H1 (cell line): ENCODE measurements at places on chromosomes 7 and 10. TPM values are rescaled to one million over a fixed set of nuclear protein-coding genes. Genes with fewer than 3 reads are reported as not detected.

DNA sequence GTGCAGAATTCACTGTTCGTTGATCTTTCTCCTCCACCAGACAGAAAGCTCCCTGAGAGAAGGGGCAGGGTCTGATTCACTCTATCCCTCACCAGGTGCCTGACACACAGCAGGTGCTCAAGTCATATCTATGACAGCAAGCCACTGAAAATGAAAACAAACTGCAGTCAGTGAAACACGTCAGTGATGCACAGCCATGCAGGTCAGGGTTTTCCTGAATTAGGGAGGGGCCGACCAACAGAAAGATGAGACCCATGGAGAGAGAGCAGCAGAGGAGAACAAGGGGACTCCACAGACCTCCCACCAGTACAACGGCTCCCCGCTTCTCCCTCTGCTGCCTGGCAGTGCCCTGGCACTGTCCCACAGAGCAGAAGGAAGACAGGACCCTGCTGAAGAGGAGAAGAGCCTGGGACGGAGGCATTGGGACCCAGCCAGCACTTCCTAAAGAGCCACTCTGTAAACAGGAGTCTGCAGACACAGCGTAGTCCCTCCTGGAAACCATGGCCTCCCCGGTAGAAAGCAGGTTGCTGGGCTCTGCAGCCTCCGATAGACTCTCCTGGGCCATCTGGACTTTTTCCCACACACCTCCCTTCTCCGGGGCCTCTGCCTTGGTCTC lies 50.3 kb downstream of the FAM53B start:
- DNase-seq: no peak

SLC16A12 gene
- total RNA-seq: 1.6 and 2.0 TPM in 2 replicates

DNA sequence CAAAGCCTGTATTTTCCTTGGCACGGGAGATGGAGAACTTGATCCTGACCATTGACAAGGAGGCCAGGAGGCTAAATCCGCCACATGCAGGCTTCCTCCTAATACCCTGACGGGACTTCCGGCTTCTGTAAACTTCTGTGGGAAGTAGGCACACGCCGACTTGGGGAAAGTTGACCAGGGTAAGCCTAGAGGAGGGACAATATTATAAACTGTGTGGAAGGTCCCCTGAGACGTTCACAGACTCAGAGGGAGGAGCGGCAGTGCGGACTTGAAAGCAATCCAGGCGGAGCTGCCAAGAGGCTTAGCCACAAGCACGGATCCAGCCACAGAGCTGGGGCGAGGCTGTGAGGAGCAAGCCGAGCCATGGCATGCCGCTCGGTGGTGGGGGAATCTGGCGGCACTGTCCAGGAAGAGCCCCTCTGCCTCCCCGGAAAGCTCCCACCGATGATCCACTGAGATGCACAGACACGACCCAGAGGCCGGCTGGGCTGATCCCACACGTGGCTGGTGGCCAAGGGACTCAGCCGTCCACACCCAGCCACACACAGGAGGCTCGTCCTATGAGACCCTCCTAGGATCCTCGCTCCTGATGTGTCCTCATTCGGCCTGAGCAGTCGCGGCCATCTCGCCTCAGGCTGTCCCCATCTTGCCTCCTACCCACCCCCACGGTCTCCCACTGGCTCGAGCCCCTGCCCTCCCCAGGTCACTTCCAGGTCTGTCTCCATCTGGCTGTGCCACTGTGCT lies 40.0 kb upstream of the INSIG1 start:
- no peak for DNase-seq

GRCh38 chr7:144997512-144997911 lies 161.7 kb upstream of the TPK1 start:
- DNase-seq: no peak

TMEM176B gene
- total RNA-seq: 1.2 TPM in 2 replicates

- no peak for DNase-seq
These were observed 20.7 kb downstream of the MTURN start for GRCh38 chr7:30155481-30155880.

- DNase-seq: no peak
These were observed 57.7 kb upstream of the COMTD1 start for GRCh38 chr10:75293446-75293820.

DNA sequence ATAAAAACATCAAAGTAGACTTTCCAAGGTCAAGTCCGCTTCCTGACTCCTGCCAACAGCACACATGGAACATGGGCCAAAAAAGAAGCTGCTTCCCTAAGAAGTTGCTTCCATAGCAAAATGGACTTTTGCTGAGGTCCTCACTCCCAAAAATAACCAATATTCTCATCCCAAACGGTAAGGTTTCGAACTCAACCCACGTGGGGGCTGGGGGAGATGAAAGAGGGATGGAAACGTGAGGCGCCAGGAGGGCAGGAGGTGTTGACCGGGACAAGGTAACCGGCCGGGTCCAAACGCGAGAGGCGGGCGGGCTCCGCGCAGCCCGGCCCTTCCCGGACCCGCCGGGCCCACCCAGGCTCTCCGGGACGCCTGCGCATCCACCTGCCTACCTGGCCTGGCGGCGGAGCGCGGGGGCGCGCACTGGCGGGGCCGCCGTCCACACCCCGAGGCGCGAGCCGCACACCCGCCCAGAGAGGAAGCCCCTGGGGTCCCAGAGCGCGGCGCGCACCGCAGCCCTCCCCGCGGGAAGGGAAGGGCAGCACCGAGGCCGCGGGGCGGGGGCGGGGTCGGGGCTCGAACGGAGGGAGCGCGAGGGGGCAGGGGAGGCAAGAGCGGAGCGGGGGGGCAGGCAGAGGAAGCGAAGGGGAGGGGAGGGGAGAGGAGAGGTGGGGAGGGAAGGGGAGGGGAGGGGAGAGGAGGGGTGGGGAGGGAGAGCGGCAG lies 742 bp downstream of the LMBR1 start:
- no peak for DNase-seq

PRF1 gene
- total RNA-seq: not detected in 2 replicates

DNA sequence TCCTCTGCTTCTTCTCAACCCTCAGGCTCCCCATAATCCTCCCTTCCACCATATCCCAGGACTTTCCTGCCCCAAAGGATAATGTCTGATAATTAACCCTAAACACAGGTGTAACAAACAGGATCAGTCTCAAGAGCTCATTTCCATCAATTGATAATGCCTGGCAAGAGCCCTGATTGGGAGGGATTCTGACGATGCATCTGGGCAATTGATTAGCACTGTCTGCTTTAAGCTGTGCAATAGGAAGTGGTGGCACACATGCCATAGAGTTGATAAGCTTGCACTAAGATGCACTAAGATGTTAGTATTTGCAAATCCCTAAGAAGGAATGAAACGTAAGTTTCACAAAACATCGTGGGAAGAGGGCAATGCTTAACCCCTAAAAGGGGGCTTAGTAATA lies 27.4 kb upstream of the EGR2 start:
- no peak for DNase-seq

DNA sequence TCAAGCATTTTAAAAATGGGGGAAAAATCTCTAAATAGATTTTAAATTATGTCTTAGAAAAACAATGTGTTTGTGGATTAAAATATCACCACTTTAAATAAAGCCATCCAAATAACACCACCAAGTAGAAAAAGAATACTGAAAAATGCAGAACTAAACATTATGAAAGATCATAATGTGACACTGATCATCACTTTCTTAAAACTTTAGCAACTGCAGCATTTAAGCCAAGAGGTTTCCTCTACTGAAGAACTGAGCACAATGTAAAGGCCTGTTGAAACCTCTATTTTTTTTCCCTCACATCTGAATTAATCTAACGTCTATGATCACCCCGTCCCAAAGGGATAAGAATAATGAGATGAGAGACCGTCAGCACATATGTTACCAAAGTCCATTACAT lies 18.6 kb downstream of the MINDY3 start:
- no peak for DNase-seq

DNA sequence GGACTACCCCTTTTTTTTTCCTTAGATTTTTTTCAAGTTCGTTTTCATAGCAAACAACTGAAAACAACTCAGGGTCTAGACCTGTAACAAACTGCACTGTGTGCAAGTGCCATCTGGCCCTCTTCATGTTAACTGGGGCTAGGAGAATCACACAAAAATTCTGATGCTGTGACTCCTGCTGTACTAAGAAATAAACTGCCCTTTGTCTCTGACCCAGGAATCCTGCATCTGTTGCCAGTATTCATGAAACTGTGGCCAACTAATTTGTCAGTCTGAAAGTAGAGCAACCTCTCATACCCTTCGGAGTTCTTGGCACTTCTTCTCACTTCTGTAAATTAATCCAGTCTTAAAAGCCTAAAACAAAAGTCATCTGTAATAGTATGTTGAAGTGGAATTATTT lies 218.4 kb upstream of the PCDH15 start:
- DNase-seq: no peak

DNA sequence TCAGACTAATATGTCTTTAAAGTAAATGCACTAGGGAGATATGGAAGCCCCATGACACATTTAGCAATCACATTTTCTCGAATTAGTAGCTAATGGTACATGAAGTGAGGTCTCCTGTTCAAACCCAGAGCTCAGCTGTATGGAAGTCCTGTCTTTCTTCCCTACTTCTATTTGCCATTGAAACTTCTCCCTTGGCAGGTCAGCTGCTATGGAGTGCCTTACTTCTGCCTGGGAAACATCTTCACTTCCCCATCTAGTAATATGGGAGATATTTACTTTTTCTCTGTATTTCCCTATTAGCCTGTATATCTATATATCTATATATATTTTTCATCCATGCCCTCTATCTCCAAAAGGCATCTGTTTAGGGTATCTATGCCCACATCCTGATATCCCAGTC lies 225.3 kb upstream of the INHBA start:
- DNase-seq: no peak

- DNase-seq: no peak
These were observed 804.8 kb upstream of the IGFBP3 start for GRCh38 chr7:46725838-46726237.

DNA sequence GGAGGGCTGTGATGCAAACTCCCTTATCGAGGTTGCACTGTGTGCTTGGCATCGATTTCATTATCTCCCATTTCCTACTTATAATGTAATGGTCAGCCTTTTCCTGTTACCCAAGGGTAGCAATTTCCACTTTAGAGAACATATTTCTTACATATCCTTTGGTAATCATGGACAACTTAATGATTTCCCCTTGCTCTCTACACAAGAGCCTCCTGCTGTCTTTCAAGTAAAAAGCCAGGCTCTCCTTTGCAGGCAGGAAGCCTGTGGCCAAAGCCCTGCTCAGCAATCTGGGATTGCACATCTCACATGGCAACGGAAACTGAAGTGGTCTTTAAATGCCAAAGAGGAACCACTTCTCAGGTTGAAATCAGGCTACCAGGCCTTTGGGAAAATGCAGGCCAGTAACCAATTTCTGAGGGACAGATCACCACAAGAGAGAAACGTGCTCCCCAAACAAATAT lies 86.7 kb upstream of the IKZF1 start:
- DNase-seq: no peak

GRCh38 chr10:79029478-79030390 lies 39.0 kb upstream of the ZMIZ1 start:
- DNase-seq: no peak

- peak; percentile 69 for DNase-seq
These were observed 148.9 kb downstream of the ZEB1 start for GRCh38 chr10:31467791-31468535.

TRPV5 gene
- not detected in 2 replicates for total RNA-seq

DNA sequence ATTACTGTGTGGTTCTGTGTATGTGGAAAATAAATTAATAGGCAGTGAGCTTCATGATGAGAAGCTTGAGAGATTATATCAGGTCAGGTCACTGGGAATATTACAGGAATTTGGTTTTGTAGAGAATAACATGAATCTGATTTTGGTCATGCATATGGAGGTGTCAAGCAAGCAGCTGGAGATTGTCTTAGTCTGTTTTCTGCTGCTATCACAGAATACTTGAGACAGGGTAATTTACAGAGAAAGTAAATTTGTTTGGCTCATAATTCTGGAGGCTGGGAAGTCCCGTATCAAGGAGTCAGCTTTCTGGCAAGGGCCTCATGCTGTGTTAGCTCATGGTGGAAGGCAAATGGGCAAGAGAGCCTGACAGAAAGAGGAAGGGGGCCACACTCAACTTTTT lies 120.7 kb upstream of the FAM3C start:
- DNase-seq: no peak

GRCh38 chr10:112227331-112227987 lies 43.9 kb upstream of the GPAM start:
- DNase-seq: no peak

AGAP6 gene
- 13.0 and 13.2 TPM in 2 replicates for total RNA-seq

DNA sequence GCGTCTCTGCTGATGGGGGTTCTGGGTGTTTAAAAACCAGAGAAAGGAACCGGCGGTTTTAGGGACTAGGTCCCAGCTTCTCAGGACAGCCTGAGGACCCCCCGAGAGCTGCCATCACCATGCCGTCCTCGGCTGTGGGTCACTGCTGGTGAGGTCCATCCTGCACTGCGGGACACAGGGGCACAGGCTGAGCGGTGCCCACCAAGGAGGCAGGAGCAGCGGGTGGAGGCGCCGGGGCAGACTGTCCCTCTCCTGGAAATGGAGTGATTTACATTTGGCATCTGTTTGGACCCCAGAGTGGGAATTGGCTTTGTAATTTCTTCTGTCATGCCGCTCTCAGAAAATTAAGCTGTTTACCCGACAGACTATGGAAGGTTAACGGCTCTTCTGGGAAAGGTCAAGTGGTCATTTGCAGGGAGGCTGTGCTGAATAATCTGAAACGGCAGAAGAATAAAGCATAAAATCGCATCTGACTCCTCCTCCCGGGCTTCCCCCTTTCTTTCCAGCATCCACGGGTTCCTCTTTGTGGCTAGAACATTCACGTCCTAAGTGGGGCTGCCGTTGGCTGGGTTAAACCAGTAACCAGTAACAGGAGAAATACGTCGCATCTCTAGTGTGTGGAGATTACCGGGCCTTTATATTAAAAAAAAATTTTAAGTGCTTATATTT lies 31.7 kb downstream of the LHPP start:
- no peak for DNase-seq

ASIC3 gene
- total RNA-seq: 1.4 and 1.9 TPM in 2 replicates

DNA sequence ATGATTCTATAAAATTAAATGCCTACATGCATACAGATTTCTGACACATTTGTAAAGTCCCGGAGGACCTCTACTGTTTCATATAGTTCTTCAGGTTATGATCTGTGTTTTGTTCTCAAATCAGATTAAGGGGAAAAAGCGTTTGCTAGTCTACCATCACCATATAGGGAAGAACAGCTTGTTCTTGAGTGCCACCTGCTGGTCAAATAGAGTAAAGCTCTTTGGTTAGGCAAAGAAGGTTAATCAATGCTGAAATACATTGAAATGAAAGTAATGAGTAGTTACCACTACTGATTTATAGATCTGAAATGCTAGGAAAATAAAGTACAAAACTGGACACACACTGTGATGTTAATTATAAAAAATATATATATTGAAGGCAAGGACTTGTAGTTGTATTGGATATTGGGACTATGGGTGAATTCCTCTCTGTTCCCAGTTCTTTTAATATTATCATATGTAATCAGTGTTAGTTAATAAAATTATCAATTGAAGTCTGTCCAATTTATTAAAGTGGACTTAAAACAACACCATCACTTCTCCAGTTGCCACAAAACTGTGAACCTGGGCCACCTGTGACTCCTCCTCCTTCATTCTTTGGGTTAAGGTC lies 72.6 kb upstream of the PDLIM1 start:
- DNase-seq: no peak

SLC13A1 gene
- total RNA-seq: not detected in 2 replicates

DNA sequence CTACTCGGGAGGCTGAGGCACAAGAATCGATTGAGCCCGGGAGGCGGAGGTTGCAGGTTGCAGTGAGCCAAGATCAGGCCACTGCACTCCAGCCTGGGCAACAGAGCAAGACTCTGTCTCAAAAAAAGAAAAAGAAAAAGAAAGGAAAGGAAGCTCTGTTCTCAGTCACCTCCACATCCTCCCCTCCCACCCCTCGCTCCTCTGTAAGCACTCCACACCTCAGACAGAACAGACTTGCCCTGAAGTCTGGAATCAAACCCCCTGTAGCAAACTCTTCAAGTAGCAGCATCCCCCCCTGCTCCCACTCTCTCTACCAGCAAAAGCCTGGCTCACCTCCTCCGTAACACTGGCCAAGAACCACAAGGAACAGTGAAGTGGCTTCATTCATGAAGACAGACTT lies 66.7 kb downstream of the PARD3 start:
- no peak for DNase-seq

NRF1 gene
- total RNA-seq: 16.7 and 21.4 TPM in 2 replicates
